ENCODE measurements at places on chromosomes 16 and 17.

DNA sequence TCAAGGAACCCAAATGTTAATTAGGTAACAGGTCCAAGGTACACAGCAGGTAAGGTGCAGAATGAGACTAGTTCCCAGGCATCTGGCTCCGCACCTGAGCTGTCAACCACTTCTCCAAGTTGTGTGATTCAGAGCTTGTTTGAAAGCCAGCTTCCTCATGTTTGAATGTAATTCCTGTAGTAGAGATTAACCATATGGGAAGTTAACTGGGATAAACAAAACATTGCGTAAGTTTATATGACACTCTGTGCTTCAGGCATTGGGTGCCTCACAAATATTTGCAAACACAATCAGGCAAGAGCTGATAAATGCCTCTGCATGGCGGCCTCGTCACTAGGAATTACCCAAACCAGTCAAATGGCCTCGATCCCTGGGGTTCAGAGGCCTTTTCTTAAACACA is 27.9 kb upstream of the CPHXL start:
- DNase-seq: no peak

- no peak for DNase-seq
Observed at GRCh38 chr17:71699907-71700306, 420.9 kb upstream of the SOX9 start.

DNA sequence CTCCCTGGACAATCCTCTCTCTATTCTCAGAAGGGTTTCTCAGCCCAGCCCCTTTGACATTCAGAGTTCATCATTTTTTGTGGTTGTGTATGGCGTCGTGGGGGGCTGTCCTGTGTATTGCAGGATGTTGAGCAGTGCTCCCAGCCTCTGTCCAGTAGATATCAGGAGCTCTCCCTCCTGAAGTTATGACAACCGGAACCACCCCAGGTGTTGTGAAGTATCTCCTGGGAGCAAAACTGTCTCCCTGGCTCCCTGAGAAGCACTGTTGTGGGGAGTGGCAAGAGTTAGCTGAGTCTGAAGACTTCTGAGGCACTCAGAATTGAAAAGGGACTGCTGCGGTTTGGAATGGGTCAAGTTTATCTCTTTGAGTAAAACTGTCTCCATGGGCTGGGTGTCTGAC is 55.9 kb upstream of the MGAT5B start:
- no peak for DNase-seq

DNA sequence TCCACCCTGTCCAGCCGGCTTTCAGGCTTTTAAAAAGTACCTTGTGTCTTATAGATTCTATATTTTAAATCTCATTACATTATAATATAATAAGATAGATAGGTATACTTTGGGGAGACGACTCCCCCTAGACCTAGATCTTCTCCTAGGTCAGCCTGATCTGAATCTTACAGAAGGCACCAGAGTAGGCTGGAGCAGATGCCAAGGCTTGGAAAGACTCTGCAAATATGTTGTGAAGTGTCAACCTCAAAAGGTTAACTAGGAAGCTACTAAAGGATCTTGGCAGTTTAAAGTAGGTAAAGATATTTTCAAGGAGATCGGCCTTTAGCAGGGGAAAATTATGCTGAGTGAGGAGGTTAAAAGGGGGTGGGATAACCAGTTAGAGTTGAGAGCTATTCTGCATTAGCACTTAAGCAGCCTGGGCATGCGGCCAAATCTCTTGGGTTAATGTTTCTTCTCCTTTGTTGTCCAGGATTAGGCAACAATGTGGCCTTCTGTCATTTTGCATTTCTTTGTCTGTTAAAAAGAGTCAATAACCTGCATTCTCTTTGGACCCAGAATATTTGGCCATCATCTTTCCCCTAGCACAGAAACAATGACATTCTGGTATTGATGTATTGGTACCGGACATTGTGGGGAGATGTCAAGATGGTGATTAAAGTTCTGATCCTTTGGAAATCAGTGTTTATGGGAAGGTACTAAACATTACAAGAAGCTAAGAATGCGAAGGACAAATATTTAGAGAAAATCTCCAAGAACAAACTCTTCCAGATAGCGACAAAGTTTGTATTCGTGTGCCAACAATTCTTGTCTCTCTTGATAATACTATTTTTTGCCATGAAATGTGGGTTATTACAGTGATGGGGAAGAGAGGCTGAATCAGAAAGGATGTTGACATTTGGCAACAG is 51.2 kb upstream of the DHX40 start:
- no peak for DNase-seq

GRCh38 chr16:70572926-70573270 is 49.3 kb downstream of the SF3B3 start:
- no peak for DNase-seq

DNA sequence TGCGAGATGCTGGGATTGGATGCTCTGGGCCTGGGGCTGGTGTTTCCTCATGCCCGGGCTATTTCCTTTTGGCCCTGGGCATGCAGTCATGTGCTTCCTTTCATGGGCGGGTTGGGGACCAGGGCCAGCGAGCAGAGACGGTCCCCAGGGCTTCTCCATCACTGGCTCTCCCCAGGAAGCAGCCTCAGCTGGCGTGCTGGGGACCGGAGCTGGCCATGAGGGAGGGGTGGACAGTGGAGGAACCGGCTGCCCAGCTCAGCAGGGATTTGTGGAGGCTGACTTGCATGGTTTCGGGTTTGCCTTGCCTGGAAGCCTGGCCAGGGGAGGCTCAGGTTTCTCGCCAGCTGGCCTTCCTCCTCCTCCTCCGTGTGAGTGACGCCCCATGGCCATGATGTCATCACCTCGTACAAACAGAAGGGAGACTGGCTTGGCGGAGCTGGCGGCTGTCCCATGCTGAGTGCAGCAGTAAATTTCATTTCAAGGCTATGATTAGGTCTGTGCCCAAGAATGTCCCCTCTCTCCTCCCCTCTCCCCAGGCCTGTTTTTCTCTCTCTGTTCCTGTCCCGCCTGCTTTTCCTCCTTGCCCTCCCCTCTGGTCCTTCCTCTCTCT is 8.9 kb upstream of the TIMP2 start:
- no peak for DNase-seq

GRCh38 chr17:48603959-48604769 is 622 bp downstream of the HOXB6 start:
- DNase-seq: no peak

GRCh38 chr17:67990909-67991308 is 5.4 kb downstream of the C17orf58 start:
- DNase-seq: no peak

GRCh38 chr16:51155199-51155607 is 4.1 kb upstream of the SALL1 start:
- no peak for DNase-seq

DNA sequence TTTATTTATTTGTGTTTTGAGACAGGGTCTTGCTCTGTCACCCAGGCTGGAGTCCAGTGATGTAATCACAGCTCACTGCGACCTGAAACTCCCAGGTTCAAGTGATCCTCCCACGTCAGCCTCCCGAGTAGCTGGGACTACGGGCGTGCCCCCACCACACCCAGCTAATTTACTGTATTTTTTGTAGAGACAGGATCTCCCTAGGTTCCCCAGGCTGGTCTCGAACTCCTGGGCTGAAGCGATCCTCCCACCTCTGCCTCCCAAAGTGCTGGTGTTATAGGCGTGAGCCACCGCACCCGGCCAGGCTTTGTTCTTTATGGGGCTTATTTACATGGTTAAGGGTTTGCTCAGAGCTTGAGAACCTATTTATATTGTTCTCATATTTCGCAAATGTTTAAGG is 5.8 kb upstream of the MEIOB start:
- no peak for DNase-seq

DNA sequence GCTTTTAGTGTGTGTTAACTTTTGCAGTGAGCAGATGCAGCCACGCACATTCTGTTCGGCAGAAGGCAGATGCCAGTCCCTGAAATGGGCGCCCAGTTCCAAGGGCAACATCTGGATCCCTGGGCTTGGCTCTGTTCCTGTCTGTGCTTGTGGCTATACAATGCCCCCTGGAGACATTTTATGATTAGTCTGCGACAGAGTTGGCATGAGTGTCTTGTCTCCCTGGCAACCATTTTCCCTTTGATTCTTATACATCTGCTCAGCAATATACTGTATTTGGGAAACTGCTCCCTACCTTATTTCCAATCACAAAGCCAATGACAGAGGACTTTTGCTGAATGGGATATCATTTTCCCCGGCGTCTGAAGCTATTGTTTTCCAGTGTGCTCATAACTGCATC is 1629.5 kb upstream of the GOT2 start:
- DNase-seq: no peak

GRCh38 chr16:71185347-71185746 is 45.2 kb downstream of the HYDIN start:
- no peak for DNase-seq

- DNase-seq: no peak
Observed at GRCh38 chr17:57256708-57257112, 387 bp downstream of the MSI2 start.

DNA sequence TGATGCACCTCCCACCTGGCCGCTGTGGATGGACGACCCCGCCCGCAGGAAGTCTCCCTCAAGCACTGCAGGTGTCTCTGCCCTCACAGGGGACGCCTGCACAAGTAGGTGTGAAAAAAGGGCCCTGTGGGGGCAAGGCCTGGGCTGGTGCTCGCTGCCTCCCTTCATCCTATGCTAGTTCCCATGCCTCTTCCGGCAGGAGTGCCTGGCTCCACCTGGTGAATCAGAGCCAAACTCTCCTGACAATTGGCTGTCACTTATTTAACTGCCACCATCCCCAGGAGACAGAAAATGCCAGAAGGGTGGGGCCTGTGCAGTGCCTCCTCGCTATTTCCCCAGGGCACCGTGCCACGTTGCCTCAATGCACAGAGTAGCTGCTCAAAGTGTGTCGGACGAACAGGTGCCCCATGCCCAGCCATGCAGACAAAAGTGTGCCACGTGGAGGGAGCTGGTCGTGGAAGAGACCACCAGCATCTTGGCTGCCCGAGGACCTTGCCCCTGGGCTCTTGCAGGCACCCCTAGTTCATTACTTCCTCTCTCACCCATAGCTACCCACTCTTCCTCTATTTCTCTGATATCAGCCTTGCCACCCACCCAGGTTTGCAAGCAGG is 170.7 kb downstream of the SEC14L1 start:
- DNase-seq: no peak

DNA sequence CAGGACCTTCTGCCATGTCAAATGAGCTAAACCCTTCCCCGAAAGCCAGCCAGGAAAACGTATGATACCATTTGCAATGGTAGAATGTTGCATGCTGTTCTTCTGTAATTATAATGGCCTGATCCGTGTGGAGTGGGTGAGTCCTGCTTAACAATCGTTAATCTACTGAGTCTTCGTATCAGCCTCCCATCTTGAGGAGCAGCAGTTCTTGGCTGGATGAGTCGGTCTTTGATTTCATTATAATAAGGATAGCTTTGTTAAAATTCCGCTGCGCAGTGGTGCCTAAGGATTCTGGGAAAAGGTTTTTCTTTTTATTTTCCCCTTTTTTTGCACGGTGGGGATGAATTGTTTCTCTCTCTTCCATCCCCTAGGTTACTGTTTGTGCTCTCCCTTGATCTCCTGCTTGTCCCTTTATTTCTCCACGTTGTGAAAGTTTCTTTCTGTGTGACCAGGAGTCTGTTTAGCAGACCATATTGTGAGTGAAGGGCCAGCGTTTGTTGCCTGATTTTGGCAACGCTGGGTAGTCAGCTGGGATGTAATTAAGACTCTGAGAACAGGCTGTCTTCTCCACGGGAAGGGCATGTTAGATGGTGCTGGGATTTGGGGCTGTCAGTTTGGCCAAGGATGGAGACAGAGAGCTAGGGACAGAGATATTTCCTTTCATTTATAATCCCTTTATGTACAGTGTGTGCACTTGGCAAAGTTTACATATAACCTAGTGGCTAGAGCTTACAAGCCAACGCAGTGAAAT is 263.0 kb downstream of the FTO start:
- no peak for DNase-seq

DNA sequence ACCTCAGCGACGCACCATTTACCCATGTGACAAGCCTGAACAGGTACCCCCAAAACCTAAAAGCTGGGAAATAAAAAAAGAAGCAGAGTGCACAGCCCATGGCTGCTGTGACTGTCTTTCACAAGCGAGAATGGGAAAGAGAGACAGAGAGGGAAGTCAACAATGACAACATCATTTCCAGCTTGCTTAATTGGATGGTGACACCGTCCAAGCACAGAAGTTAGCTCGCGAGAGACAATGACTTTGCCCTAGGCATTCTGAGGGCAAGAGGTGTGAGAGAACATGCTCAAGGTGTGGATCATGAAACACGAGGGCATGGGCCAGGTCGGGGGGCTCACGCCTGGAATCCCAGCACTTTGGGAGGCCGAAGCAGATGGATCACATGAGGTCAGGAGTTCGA is 19.3 kb upstream of the NSMCE1 start:
- DNase-seq: no peak

- DNase-seq: peak; percentile 93
Observed at GRCh38 chr17:143785-144281, 6.5 kb downstream of the SCGB1C2 start.

GRCh38 chr17:31249835-31250141 is 47.3 kb downstream of the OMG start:
- no peak for DNase-seq

GRCh38 chr17:2174014-2174413 is 119.1 kb downstream of the HIC1 start:
- DNase-seq: no peak

GRCh38 chr17:60827943-60828342 is 150.3 kb downstream of the BCAS3 start:
- DNase-seq: no peak

GRCh38 chr17:77322514-77323412 is 182.0 kb downstream of the SEC14L1 start:
- DNase-seq: no peak

- no peak for DNase-seq
Observed at GRCh38 chr16:86145669-86146068, 246.7 kb downstream of the IRF8 start.

GRCh38 chr17:75623386-75623785 is 9.8 kb upstream of the SMIM5 start:
- DNase-seq: no peak

DNA sequence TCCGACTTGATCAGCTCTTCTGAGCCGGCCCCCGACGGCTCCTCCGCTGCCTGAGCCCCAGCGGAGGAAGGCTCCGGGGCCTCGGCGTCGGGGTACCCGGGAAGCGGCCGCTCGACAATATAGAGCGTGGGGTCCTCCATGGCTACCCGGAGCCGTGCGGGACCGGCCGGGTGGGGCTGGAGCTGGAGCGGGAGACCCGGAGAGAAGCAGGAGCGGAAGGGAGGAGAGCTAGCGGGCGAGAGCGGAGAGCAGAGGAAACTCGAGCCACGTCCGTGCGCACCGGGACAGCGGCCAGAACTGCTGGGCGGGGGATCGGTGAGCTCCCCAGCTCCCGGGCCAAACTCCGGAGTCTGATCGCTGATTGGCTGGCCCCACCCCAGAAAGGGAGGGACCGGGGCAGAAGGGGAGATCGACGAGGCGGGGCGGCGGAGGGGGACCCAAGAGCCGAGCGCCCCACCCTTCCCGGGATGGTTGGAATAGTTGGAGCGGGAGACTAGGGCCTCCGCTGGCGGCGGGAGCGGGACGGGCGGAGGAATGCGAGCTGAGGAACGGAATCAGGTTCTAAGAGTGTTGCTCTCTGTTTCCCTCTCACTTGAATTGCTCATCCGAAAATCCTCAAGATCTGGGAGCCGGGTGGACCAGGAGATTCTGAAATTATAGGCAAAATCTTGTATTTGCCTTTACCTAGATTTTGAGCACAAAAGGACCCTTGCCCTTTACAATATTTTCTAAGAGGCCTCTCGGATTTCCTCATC is at the start of gene CAVIN1:
TSS of gene CAVIN1 (minus strand) at position 299 of the 755 bp plus-strand sequence. CDS start at position 140, 159 bp downstream.
- peak; percentile 75 for DNase-seq

GRCh38 chr16:27489906-27490305 is 59.8 kb downstream of the GTF3C1 start:
- DNase-seq: no peak

GRCh38 chr17:77451894-77452852 is 311.4 kb downstream of the SEC14L1 start:
- DNase-seq: no peak

Data from GM13977 (cell line).